ENCODE measurements at places on chromosomes 5 and 9.

DNA sequence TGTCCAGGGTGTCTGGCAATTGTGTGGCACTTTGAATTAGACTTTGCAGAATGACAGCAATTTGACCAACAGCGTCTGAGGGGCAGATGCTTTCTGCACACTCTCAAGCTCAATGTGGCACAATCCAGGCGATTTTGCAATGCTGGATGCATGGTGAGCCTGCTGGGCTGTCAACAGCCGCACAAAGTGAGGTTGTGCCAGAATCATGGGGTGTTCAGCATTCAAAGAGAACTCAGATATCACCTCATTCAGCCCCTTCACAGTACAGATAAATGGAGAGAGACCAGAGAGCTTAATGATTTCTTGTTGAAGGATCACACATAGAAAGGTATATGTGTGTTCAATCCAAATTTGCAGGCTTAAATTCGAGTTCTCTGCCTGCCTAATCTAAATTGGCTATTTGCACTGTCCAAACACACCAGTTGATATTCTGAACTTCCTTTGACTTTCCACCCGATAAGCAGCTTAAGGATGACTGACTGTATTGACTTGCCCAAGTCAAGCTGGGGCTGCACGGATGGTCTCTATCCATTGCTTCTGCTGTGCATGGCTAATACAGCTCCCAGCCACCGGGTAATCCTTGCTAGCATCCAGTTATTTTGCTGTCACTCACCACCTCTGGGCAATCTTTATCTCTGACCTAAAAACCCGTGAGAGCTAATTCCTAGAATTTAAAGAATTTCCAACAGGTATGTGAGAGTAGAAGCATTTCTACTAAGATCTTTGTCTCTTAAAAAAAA lies 157.9 kb upstream of the TAS2R1 start:
- no peak for DNase-seq

DNA sequence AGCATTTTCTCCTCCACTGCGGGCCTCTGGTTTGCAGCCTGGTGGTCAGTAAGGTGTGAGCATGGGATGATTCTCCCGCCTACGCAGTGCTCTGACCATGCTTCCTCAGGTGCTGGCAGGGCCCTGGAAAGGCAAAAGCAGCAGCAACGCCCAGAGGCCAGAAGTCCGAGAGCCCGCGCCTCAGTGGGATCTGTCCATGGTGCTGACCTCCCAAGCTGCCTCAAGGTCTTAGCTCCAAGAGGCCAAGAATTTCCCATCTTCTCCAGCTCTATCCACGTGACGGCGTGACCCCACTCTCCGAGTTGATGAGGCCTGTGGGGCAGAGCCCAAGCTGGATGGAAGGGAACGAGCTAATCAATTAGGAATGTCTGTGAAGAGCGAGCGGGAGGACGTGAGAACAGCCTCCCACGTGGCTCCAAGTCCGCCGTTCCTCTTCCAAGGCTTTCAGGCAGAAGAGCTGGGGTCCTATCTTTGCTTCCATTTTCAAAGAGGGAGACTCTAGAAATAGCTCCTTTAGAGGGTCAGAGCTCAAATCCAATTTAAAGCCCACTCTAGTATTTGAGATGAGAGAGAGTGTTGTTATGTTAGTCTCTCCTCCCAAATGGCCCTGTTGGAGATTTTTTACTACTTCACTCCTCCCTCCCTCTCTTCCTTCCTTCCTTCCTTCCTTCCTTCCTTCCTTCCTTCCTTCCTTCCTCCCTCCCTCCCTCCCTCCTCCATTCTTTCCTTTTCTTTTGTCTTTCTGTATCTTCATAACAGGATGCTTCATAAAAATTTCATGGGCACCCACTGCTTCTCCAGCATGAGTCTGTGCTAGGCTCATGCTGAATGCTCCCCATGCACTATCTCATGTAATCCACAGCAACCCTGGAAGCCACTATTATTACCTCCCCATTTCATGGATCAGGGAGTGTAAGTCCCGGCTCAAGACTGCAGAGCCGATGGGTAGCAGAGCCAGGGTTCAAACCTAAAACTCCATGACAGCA lies 69.3 kb downstream of the OLFM1 start:
- DNase-seq, result no peak

GRCh38 chr9:30201024-30201423 lies 2183.4 kb upstream of the ACO1 start:
- no peak for DNase-seq

DNA sequence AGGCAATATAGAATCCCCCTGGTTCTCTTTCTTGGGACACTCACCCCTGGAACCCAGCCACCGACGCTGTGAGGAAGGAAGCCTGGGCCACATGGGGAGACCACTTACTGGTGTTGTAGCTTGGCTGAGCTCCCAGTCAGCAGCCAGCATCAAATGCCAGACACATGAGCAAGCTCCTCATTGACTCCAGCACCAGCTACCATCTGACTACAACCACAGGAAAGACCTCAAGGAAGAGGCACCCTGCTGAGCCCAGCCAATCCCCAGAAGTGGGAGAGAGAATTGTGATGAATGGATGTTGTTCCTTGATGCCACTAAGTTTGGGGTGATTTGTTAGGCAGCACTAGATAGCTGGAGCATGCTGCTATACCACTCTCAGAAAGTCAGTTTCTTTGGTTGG lies 36.0 kb downstream of the BNIP1 start:
- DNase-seq, result no peak

DNA sequence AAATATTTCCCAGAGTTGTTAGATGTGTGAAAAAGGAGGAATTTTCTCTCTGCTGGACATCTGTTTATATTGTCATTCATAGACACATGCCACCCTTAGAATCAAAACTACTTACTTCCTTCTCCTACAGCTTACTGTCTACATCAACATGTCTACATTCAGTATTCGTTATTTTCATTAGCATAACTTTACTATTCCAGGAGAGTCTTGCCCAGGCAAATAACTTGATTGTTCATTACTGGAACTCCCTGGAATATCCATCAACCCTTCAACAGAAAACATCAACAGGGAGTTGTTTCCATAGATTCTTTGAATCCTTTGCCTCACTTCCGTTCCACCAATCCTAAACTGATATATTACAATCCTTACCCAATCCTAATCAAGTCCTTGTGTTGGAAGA lies 457.5 kb upstream of the ZNF608 start:
- no peak for DNase-seq

DNA sequence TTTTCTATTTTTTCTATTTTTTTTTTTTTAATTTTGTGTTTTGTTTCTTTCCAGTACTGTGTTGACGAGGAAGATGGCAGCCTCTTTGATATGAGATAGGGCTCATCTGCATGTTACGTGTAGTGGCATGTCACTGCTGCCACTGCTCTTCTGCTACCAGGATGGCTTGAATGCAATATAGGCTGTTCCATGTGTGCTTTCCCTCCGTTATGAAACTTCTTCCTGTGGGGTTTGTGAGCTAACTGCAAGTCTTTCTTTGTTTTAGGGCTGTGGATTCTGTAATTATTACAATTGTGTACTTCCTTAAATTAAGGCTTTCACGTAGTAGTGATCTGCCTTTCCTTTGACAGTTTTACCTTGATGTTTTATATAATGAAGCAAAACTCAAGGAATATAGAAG lies 184.6 kb downstream of the KDM4C start:
- DNase-seq, result no peak

- no peak for DNase-seq
Observed at GRCh38 chr9:106964329-106964728, 101.4 kb downstream of the ZNF462 start.

GRCh38 chr9:89764217-89764616 lies 159.4 kb downstream of the GADD45G start:
- DNase-seq, result no peak

- DNase-seq, result no peak
Observed at GRCh38 chr9:7287065-7287464, 512.5 kb downstream of the DMAC1 start.

DNA sequence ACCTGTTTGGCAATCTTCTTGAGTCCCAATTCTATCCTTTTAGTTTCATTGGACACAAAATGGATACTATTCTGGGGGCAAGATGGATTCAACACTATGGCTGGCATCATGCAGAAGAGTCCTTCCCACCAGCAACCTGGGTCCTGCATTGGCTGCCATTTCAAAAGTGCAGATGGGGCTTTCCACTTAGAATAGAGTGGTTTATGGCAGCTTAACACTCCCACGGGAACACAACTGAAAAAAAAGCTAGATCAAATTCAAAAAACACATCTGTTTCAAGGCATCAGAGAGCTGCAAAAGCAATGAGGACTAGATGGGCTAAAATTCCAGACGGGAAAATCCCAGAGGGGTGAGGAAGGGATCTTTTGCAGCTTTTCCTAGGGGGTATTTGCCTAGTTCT lies 11.2 kb upstream of the HMHB1 start:
- DNase-seq, result no peak

DNA sequence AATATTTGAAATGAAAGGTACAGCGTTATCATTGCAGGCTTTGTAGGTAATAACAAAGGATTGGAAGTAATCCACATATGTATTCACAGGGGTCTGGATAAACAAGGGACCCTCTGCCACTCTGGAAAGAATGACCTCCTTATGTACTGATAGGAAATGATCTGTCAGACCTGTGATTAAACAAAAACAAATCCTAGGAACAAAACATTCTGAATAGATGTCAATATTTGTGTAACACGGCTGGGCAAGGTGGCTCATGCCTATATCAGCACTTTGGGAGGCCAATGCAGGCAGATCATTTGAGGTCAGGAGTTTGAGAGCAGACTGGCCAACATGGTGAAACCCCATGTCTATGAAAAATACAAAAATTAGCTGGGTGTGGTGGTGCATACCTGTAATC lies 42.3 kb downstream of the NSUN2 start:
- DNase-seq, result no peak

DNA sequence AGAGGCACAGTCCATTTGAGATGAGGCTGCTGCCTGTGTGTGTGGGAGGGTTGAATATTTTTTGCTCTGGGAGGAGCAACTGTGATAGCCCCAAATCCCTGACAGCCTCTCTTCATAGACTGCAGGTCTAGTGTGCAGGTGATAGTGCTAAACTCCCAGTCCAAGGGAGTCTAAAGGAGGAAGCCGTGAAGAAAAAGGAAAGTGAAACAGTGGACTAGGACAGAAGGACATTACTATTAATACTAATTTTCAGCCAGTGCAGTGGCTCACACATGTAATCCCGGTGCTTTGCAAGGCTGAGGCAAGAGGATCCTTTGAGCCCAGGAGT lies 295.0 kb downstream of the PDE4D start:
- no peak for DNase-seq

- DNase-seq, result peak; percentile 45
Observed at GRCh38 chr5:154712518-154713437, 42.4 kb upstream of the LARP1 start.

- no peak for DNase-seq
Observed at GRCh38 chr9:130775336-130775991, 59.6 kb upstream of the ABL1 start.

- DNase-seq, result no peak
Observed at GRCh38 chr5:102809033-102809432, 53.9 kb downstream of the PAM start.

- no peak for DNase-seq
Observed at GRCh38 chr9:133264235-133264764, 10.7 kb downstream of the ABO start.

GRCh38 chr5:132777209-132778069 lies at the start of gene SEPTIN8:
TSS of gene SEPTIN8 (minus strand) at chr5:132777239. CDS start at chr5:132777137, 102 bp downstream.
- DNase-seq, result no peak

GRCh38 chr5:67160985-67161384 lies 35.6 kb downstream of the CD180 start:
- peak; percentile 81 for DNase-seq

DNA sequence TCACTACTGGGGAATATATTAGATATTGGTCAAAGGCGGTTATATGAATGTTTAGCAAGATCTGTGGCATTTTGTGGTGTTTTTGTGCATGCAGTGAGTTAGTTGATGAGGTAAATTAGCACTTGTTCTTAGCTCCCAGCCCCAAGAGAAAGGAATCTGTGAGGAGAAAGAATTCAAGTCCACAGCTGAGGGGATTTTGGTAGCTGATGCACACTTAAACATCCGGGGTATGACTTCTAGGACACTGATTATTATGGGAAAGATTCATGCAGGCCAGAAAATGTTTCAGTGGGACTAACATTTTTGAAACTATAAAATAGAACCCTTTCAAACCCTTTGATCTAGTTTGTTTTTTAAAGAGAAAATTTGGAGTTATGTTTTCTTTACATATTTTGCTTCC lies 118.2 kb upstream of the RPS23 start:
- DNase-seq, result no peak
